Kidney tubule cell (primary cell): ENCODE measurements at places on chromosomes 7 and 10.
A peak's percentile ranks its signal among the peaks of the same experiment; 100 is the strongest.

DNA sequence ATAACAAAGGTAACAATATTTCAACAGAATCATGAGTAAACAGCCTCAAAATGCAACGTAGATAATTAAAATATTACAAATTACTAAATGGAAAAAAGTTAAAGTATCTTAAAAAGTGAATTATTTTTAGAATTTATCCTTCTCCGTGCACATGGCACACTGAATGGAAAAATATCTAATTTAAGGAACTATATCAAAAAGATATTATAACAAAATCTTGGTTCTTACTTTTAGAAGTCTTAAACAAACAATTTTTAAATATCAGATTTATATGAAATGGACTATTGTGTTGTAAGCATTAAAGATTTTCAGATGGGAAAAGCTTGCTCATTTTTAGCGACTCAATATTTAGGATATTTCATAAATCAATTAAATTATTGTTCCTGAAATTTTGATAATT lies 72.0 kb downstream of the AGMO start:
- DNase-seq, result no peak

DNA sequence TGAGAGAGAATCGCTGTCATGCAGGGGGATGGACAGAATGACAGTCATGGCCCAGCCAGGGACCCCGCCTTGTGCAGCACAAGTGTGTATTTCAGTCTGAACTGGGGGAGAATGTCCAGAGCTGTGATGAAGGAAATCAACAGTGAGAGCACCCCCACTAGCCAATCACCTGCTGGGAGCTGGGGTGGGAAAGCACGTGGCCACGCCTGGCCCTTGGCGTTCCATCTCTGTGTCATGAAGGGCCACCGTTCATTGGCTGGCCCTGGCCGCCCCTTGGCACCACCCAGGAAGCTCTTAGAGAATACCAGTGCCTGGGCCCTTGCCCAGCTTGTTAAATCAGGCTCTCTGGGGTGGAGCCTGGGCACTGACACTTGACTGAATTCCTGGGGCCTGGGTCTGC lies 22.8 kb downstream of the GRID1 start:
- DNase-seq, result no peak

DNA sequence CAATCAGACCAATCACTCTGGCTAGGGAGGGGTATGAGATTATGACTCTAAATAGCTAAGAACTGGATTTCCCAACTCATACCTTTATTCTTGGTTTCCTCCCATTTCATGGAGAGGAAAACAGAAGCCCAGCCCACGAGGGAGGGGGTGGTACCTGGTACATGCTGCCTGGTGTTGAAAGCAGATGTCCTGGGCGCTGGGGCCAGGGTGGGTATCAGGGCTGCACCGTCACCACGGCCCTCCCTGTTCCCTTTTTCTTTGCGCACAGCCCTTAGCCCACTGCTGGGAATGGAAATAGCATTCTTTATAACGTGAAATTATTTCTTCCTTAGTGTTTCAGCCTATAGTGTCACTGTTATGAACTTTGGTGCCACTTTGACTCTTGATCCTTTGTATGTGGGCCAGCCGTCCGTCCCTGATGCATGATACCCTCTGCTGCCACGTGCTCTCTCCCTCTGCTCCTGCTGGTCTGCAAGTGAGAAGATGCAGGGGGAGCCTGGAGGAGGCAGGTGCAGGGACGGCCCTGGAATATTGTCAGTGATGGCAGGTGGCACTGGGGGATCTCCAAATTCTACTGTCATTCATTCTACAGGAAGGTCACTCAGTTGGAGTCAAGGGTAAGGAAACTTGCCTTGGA lies 158.5 kb downstream of the CDH23 start:
- no peak for DNase-seq

DNA sequence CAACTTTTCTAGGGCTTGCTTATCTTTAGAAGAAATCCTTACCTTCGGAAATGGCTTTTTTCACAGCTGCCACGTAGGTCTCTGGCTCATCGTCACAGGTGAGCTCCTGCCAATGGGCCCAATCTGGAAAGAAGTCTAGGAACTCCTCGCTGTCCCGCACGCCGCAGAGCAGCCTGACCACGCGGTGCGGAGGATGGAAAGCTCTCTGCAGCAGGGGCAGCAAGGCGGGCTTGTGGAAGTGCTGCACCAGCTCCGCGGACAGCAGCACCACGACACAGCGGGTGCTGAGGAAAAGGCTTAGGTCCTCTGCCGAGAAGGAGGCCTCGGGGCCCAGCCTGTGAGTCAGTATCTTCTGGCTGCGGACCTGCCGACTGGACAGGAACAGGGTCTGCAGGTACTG lies 10.8 kb downstream of the PIK3AP1 start:
- no peak for DNase-seq

GRCh38 chr7:101428093-101428866 lies 65.6 kb downstream of the COL26A1 start:
- DNase-seq, result no peak

GRCh38 chr7:30420662-30421061 lies 57.9 kb downstream of the NOD1 start:
- DNase-seq, result no peak

- DNase-seq, result no peak
These were observed 9.5 kb upstream of the TAS2R60 start for GRCh38 chr7:143433759-143434158.

DNA sequence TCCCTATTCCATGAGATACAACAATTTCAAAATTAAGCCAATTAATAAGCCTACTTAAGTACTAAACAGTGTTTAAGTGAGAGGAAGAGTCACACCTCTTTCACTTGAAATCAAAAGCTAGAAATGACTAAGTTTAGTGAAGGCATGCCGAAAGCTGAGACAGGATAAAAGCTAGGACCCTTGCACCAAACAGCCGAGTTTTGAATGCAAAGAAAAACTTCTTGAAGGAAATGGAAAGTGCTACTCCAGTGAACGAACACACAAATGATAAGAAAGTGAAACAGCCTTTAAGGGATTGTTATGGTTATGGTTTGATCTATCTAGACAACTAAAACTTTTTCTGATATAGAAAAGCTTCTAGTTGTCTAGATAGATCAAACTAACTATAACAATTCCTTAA lies 135.4 kb upstream of the KMT2E start:
- DNase-seq, result no peak

- DNase-seq, result peak; percentile 17
These were observed 430.5 kb downstream of the MDFIC start for GRCh38 chr7:115352375-115352774.

- peak; percentile 98 for DNase-seq
These were observed 61.4 kb upstream of the STEAP1B start for GRCh38 chr7:22561321-22561811.

DNA sequence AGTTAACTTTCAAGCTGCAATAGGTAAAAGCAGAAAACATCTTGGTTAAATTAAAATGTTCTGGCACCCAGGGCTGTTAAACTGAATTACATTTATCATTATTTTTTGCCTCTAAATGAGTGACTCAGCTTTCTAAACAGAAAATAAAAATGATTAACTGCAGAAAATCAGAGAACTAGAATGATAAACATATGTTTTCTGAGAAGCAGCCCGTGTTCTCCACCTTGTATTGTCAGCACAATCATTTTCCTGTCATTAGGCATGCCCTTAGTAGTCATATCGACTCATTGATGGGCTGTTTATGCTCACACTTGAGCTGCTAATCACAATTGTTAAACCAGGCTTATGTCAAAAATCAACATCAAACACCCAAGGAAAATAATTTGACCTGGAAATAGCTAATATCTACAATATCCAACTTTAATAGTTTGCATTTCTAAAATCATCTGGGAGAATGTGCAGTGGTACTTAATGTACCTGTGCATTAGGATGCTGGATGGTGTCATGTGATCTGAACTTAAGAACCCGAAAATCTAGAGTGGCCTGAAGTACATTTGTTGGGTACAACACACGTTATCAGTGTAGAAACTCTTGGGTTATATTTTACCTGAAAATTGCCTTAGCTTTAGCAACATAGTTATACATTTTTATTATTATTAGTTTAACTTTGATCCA lies 2.3 kb downstream of the MDFIC start:
- DNase-seq, result no peak

DNA sequence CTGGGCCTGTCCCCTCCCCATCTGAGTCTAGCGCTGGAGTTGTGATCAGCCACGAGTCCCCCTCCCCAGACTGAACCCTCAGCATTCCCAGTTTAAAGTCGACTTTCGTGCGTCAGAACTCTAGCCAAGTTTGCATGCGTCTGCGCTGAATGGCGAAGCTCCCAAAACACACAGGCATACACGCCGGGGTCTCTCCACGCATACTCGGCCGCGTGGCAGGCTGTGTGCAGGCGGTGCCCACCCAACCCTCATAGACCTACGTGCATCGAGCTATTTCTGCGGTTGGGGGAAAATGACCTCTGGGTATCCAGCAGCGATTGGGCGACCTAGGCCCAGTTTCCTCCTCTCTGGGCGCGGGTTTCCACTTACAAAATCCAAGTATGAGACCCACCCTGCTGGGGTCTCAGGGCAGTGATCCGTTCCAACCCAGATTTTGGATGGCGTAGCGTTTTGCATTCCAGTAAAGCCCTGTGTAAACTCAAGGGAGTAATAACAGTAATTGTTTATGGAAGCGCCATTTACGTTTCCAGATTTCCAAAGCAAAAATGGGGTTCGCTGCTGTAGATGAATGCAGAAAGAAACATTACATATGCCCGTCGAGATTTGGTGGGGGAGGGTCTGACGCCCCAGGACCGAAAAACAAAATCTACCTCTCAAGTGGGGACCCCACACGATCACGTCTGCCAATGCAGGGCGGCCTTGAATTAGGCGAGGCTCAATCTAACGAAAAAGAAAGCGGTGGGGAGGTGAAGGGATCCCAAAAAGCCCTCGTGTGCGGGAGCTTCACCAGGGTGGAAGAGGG lies 2.0 kb upstream of the HMX3 start:
- no peak for DNase-seq

DNA sequence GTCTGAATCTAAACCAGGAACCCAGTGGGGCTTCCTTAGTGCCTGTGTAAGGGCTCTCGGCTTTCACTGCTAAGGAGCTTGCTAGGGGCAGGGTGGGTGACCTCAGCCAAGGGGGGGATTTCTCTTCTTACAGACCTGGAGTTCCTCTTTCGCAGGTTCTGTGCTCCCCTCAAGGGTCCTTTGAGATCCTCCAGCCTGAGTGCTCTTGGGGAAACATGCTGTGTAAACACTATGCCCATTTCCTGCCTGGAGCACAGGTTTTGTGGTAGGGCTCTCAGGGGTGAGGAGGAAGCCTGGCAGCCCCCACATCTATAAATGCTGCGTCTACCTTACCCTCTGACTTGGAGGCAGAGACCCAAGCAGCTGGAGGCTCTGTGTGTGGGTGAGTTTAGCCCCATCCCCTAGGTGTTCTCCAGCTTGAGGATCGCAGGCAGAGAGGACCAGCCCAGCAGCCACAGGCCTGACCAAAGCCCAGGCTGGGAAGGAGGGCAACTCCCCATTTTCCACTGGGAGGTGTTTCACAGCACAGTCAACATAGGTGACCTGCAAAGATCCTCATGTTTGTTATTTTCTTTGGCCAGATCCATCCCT lies at the start of gene SFTPA1:
SFTPA1 (plus strand) TSS at position 339 of the 591 bp plus-strand sequence. CDS start 887 bp downstream, outside the sequence.
- no peak for DNase-seq

DNA sequence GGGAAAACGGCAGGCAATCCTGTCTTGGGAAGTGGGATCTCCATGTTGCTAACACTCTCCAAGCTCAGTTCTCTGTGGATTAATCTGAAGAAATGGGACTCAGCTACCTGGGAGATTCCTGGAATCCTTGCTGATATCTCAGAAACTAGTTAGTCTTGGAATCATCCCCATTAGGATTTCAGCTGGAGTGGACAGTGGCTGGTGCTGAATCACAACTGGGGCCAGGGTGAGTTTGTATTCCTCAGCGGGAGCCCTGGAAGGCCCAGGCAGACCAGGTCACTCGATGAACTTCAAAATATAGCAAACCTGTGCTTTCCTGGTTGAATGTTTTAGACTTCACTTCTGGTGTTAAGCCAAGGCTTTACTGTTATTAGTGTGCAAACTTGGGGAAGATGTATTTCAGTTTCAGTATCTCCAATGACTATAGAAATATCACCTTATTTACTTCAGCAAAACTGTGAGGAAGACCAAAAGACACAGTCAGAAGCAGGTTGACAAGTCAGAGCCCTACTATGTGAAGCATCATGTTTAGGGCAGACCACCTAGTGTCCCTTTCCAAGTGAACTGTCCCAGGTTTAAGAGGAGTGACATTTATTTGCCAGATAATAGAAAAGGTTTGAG lies 126.1 kb downstream of the AOAH start:
- no peak for DNase-seq

- DNase-seq, result no peak
These were observed 107.7 kb downstream of the RBM20 start for GRCh38 chr10:110751850-110752249.

DNA sequence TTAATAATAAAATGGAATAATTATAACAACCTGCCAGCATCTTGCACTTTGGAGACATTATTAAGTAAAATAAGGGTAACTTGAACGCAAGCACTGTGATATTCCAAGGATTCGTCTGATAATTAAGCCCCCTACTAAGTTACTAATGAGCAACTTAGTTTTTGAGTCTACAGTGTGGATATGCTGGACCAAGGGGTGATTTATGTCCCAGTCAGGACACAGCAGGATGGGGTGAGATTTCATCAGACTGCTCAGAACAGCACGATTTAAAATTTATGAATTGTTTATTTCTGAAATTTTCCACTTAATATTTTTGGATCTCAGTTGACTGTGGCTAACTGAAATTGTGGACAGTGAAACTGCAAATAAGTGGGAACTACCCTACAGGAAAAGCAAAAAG lies 182.8 kb upstream of the PHF14 start:
- DNase-seq, result no peak

- no peak for DNase-seq
These were observed 18.5 kb upstream of the TTYH3 start for GRCh38 chr7:2613098-2613930.

- peak; percentile 83 for DNase-seq
These were observed 147.9 kb upstream of the LYZL1 start for GRCh38 chr10:29140991-29141390.

DNA sequence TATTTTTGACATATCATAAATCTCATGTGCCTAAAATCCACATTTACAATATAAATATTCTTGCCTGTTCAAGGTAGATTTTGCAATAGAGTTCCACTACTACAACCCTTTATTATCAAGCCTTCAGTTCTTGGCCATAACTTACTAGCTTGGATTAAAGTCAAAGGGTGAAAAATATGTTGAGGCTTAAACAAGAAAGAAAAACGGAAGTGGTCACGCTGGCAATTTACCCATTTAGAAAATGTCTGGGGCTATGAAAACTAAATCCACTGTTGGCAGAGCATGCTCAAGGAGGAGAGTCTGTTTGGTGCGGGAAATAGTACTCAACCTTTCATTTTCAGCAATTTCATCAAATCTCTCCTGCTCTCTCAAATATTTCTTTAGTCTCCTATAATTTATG lies 209.8 kb upstream of the RHOBTB1 start:
- DNase-seq, result no peak

- DNase-seq, result no peak
These were observed 121.5 kb upstream of the PRR15 start for GRCh38 chr7:29442146-29442545.

- no peak for DNase-seq
These were observed 181.0 kb downstream of the COBL start for GRCh38 chr7:51135576-51135975.

GRCh38 chr10:7045891-7046599 lies 364.8 kb downstream of the SFMBT2 start:
- no peak for DNase-seq

DNA sequence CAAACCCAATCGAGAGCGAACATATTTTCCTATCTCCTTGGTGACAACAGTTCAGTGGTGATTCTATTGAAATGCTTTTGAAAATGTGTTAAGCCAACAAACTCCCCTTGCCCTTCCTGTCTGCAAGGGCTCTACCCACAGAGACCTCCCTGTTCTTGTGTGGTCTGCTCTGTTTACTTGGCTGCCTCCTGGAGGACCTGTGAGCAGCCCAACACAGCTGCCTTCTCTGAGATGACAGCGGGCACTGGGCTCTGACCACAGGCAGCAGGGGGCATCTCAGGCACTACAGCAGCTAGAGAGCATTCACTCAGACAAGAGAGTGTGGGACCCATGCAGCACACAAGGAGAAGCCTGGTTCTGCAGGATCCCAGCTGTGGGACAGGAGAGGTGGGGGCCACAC lies 416.4 kb downstream of the TCERG1L start:
- no peak for DNase-seq
